ENCODE measurements at places on chromosomes 11 and 22.

DNA sequence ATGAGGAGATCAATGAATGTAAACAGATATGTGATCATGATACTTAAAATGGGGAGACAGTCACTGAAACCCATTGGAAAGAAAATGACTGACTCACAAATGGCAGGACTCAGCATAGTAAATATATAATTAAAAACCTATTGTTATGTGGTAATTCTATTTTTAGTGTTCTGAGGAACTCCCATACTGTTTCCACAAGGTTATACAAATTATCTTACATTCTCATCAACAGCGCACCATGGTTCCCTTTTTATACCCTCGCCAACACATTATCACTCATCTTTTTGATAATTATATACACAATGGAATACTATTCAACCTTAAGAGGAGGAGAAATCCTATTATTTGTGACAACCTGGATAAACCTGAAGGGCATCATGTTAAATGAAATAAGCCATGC is 17.1 kb downstream of the OR5B21 start:
- DNase-seq: no peak

DNA sequence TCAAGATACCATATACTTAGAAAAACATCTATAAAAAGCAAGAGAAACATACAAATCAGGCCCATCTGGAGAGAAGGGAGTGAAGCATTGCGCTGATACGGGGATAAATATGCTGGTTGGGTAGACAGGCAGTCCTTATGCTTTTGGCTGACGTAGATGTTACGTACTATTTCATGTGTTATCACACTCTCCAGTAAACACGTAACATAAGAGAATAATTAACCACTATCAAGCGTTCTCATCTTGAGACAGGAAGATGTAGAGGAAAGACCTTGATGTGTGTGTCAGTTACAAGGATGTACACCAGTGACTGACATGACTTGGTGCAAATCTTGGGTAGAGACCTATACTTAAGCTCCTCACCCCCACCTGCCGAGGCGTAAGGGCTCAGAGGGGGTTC is 86.7 kb upstream of the PRODH start:
- DNase-seq: no peak

GRCh38 chr11:94768602-94769541 is 716 bp downstream of the AMOTL1 start:
- DNase-seq: peak; percentile 31

- DNase-seq: no peak
These were observed 4.1 kb upstream of the USP18 start for GRCh38 chr22:18145676-18146388.

GRCh38 chr11:127859941-127860354 is 727.4 kb downstream of the ETS1 start:
- peak; percentile 19 for DNase-seq

DNA sequence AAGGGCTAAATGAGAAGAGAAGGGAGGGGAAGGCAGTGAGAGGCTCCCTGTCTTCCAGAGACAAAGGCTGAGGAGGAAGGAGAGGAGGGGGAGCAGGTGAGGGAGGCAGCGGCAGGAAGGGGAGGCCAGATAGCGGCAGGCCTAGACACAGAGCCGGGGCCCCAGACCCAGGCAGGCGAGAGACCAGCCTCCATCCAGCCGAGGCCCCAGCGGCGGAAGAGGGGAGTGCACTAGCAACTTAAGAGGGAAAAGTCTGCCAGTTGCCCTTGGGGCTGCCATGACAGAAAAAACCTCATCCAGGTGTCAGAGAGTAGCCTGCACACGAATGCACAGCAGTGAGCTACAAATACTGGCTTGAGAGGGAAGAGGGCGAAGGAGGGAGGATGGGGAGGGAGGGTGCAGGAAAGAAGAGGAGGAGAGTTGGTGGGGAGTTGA is 46.7 kb downstream of the IGLL1 start:
- no peak for DNase-seq

DNA sequence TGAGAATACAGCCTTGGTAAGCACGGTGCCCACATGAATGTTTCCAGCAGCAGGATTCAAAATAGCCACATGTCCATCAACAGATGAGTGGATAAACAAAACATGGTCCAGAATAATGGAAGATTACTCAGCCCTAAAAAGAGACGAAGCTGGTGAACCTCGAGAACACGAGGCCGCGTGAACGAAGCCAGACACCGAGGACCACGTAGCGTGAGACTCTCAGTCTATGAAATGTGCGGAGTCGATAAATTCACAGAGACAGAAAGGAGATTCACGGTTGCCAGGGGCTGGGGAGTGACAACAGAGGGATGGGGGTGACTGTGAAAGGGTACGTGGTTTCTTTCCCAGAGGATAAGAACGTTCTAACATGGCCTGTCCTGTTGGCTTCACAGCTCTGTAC is 2.9 kb upstream of the ASCL2 start:
- no peak for DNase-seq

- no peak for DNase-seq
These were observed 17.6 kb downstream of the DAGLA start for GRCh38 chr11:61697764-61698163.

DNA sequence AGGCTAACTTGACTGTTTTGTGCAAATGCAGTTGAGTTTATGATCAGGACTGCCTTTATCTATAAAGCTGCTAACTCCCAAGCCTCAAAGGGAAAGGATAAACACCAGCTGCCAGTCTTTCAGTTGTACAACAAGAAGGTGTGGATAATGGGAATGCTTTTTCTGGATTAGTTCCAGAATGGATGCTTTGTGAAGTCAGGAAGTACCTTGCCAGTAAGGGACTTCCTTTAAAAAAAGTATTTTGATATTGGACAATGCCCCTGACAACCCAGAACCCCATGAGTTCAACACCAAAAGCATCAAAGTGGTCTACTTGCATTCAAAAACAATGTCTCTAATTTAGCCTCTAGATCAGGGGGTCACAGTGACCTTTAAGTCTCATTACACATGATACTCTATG is 32.0 kb downstream of the OR5A2 start:
- no peak for DNase-seq

DNA sequence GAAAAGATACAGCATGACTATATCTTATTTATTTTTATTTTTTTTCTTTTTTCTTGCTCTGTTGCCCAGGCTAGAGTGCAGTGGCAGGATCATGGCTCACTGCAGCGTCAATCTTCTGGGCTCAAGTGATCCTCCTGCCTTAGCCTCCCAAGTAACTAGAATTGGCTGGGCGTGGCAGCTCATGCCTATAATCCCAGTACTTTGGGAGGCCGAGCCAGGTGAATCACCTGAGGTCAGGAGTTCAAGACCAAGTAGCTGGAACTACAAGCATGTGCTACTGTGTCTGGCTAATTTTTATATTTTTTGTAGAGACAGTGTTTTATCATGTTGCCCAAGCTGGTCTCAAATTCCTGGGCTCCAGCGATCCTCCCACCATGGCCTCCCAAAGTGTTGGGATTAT is 28.3 kb upstream of the CCDC134 start:
- no peak for DNase-seq

DNA sequence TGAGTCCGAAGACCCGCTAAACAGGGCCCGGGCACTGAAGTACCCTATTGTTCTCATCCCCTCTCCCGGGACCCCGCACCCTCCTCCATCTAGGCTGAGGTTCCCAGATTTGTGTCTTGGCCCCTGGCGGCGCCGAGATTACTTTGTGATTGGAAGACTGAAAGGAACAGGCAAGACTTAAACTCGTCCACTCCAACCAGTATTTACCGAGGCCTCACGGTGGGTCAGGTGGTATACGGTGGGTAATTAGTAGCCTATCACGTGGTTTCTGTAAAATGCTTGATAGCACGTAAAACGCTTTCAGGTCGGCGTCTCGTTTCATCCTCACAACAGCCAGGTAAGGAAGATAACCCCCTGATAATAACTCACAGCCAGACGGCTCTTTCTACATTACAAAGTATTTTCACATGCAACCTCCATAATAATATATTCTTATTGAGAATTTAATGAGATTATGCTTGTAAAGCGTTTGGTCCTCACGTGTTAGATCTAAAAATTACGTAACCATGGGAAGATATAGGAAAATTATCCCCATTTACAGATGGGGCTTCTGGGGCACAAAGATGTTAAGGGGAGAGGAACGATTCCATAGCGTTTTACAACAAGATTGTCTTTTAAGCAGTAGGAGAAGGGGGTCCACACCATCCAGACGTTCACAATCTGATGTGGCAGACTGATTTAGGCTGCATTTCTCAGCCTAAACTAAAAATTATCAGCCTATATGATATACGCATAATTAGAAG is 642 bp upstream of the PIK3C2A start:
- DNase-seq: peak; percentile 38

DNA sequence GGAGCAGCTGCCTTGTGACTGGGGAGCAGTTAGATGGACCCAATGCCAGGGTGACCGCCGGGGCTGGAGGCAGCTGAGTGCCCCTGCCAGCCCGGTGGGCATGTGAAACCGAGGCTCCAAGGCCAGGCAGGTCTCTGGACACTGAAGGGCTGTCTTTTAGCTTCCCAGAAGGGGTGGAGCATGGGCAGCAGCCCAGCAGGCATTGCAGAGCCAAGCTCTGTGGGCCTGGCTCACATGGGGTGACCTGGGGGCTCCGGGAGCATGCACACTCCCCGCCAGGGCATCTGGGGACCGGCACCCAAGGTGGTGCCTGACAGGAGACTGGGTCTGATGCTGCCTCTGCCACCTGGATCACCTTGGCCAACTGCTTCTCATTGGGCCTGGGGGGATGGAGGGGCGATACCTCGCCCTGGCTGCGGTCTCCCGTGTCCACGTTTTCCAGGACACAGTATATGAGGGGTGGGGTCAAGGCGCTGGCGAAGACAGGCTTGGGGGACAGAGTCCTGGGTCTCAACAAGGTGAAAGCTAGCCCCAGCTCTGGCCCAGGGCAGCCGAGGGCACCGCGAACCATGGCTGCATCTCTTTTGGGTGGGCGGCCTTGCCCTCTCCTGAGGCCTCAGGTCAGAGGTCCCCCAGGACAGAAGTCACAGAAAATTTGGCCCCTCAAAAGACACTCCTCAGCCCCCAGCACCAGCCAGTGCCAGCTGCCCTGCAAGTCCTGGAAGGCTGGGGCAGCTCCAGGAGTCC is 3.5 kb downstream of the INS start:
- no peak for DNase-seq

GRCh38 chr22:37623075-37624016 is 14.7 kb downstream of the GGA1 start:
- DNase-seq: no peak

DNA sequence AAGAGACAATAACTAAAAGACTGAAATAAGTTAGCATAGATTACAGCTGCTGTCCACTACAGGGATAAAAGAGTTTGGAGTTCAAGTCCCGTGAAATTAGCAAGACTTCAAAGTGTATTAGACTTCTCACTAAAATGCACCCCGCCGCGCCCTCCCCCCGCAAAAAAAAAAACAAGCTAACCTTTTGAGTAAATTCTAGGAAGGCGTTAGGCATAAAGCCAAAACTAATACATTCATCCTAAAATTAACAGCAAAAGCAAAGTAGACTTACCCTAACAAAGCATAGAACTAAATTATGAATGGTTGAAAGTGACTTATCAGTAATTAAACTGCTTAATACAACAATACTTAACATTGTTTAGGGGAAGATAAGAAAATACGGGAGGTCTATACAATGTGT is 581.0 kb upstream of the CHORDC1 start:
- no peak for DNase-seq

Data from HCEC 1CT (cell line).